ENCODE measurements at places on chromosomes 16 and 17. TPM values are rescaled to one million over a fixed set of nuclear protein-coding genes. Genes with fewer than 3 reads are reported as not detected.
A peak's percentile ranks its signal among the peaks of the same experiment; 100 is the strongest.

Gene PPP1R9B
- 130 TPM for total RNA-seq

Gene ZC3H7A
- 71.1 TPM for total RNA-seq

Gene SLC6A4
- total RNA-seq = 0.02 TPM

Gene TBC1D28
- total RNA-seq = not detected

Gene RSKR
- total RNA-seq = 37.9 TPM

Gene SAP30BP
- 97.6 TPM for total RNA-seq

Gene KCNH6
- total RNA-seq = not detected

Gene DHRS7C
- not detected for total RNA-seq

Gene MYOCD
- total RNA-seq = not detected

Gene PPM1E
- 0.05 TPM for total RNA-seq

Gene CCDC200
- total RNA-seq = not detected

Gene GHDC
- total RNA-seq = 17.6 TPM

Gene ATP2A3
- 147 TPM for total RNA-seq

Gene NTN3
- total RNA-seq = not detected

Gene YPEL2
- 5.3 TPM for total RNA-seq

Gene KRT14
- total RNA-seq = not detected

Gene CNTD1
- not detected for total RNA-seq

Gene HSD17B1
- 0.91 TPM for total RNA-seq

DNA sequence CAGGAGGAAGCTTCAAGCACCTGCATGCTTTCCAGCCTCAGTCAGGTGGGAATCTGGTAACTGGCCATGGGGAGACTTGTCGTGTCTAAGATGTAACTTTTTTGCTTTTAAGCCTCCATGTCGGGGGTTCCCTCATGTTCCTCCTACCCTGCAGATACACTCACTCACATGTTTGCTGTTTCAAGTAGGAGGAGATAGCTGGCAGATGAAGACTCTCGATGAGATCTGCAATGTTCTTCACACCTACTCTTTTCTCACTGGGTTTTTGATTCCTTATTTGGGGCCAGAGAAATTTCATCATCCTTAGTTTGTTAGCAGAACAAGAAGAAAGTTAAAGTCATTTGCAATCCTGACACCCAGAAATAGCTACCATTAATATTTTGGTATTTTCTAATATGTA is 24.7 kb downstream of the UTP4 start:
- DNase-seq = no peak

GRCh38 chr17:17845046-17845775 is 8.4 kb upstream of the SREBF1 start:
- DNase-seq = no peak

- peak; percentile 48 for DNase-seq
Measured at GRCh38 chr17:35373984-35374765, 754 bp upstream of the SLFN11 start.

GRCh38 chr17:79549141-79549915 is 61.5 kb downstream of the RBFOX3 start:
- DNase-seq = no peak

- DNase-seq = no peak
Measured at GRCh38 chr17:77308861-77309726, 168.3 kb downstream of the SEC14L1 start.

DNA sequence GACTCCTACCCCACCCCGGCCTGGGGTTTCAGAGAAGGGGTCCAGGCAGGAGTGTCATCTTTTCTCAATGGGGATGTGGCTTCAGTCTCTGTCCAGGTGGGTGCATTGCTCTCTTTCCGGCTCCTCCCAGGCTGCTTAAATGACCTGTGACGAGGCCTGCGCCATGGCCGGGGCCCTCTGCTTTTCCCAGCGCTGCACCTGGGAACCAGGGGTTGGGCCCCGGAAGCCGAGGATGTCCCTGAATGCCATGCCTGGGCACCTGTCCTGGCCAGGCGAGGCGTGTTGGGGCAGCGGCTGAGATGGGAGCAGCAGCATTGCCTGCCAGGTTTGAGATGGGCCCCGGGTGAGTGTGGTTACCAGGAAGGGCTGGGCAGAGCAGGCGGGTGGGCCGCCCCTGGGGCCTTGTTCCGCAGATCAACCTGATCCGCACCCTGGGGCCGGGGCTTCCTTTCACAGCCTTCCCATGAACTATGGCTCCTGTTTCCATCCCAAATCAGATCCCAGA is 147.4 kb downstream of the SEC14L1 start:
- DNase-seq = no peak

- DNase-seq = no peak
Measured at GRCh38 chr16:89548344-89549006, 12.0 kb upstream of the RPL13 start.

GRCh38 chr17:56130026-56130425 is 23.2 kb upstream of the ANKFN1 start:
- DNase-seq = no peak

- no peak for DNase-seq
Measured at GRCh38 chr17:7019839-7020519, 2.9 kb upstream of the BCL6B start.

DNA sequence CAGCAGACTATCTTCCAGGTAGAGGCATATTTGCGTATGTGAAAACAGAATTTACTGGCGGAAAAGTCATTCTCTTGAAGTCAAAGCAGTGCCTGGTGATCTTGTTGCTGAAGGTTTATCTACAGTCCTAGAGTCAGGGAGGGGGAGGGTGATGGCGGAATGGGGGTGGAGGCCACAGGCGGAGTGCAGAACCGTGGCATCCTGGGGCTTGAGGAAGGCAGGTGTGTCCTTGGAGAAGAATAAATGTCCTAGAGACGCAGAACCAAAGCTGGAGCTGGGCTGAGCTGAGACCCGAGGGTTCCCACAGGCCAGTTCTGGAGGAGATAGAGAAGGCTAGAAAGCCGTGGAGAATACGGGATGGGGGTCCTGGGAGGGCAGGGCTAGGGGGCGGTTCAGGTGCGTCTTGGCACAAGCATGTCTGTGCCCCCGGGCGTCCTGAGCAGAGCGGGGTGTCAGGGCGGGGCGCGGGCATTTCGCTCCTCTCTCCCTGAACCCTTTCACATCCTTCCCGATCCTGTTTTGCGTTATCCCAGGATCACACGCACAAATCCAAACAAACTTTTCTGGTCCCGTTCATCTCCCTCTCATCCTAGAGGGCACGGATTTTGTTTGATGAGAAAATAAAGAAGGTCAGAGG is 76.9 kb upstream of the CREBBP start:
- DNase-seq = no peak

DNA sequence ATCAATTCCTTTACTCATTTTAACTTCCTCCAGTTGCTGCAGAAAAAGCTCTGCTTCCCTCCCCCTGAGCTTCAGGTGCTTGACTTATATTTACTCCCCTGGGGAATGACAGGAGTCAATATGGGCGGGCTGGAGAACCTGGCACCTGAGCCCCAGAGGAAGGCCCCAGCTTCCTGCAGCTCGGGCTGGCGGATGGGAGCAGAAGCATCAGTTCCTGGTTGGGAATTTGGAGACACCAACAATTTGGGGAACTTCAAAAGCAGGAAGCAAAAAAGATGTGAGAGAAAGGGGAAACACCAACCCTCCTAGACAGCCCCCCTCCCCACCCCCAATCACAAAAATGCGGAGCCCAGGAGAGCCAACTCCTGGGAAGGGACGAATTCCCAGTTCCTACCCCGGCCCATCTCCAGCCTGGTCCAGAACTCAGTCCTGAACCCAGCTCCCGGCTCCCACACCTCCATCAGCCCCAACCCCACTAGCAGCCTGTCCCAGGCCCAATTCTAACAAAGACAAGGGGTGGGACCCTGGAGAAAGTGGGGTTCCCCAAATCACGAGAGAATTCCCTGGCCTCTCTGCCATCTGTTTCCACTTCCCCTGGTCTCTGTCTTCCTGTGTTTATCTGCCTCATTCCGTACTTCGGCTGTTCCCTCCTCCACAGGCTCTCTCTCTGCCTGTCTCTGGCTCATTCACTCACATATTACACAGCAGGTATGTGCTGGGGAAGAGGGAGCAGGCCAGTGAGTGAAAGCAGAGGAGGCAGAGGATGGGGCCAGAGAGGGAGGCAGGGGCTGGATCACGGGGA is 16.2 kb upstream of the ASGR2 start:
- DNase-seq = no peak

- DNase-seq = no peak
Measured at GRCh38 chr16:4487955-4488498, 11.8 kb downstream of the HMOX2 start.

DNA sequence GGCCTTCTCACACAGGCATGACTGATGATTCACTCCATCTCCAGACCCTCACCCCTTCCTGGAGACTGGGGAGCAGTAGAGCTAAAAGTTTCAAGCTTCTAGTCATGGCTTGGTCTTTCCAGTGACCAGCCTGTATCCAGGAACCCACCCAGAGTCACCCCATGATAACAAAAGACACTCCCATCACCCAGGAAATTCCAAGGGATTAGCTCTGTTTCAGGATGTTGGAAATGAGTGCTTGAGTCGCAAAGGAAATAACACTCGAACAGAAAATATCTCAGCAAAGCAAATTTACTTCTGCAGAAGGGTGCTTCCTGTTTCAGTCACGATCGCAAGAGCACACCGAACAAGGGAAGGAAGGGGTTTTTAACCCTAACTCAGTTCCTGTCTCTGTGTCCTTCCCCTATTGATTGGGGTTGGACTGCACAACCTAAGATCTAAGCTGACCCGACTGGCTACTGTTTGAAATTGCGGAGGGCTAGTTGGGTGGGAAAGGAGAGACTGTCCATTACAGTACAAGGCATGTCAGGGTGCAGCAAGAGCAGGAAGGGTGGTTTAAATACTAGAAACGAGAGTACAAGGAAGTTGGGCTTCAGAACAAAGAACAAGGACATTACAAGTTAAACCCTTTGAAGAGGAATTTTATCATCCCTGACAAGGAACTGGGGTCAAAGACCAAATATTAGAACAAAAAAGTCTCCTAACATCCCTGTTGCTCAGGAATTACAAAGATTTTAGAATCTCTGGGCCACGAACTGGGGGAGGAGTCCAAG is 224.4 kb upstream of the CACNG5 start:
- DNase-seq = no peak

DNA sequence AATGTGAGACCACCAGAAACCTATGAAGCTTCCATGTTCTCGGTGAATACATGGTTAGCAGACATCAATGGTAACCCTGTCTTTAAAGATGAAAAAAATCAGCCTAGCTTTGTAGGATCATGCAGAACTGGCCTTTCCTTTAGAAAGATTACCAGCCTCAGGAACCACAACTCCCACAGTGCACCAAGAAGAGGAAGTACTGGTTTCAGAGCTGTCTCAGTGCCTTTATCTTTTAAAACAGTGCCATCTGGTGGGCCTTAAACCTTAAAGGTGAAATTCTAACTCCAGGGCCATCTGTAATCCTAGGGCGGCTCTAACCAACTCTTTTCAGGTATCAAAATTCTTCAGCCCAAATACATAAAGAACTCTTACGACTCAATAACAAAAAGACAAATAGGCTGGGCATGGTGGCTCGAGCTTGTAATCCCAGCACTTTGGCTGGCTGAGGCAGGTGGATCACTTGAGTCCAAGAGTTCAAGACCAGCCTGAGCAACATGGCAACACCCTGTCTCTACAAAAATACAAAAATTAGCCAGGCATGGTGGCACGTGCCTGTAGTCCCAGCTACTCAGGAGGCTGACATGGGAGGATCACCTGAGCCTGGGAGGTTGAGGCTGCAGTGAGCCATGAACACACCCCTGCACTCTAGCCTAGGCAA is 5.4 kb downstream of the ATPAF2 start:
- peak; percentile 35 for DNase-seq

- no peak for DNase-seq
Measured at GRCh38 chr16:51143196-51143977, 7.7 kb downstream of the SALL1 start.

DNA sequence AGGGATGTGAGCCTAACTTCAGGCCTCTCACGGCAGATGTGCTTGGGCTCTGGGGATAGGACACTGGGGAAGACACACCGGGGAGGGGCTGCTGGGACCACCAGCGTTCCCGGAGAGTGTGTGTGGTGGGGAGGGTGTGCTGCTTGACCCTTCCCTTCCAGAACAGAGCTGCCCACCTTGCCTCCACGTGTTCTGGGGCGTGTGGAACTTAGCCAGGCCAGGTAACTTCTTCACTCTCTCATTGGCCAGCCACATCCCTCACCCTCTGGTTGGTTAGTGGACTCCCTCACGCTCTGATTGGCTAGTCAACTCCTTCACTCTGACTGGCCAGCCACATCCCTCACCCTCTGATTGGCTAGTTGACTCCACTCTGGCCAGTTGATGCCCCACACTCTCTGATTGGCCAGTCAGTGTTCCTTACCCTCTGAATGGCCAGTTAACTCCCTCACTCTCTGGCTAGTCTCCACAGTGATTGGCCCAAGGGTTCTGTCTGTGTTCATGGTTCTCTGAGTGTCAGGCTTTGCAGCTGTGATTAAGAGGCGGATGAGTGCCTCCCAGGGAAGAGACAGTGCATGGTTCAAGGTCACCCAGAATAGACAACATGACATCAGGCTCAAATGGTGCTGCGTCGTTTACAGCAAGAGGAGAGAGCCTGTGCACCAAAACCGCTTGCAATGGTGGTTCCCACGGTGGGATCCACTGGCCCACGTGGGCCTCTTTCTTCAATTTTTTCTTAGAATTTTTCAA is 10.0 kb downstream of the TMEM235 start:
- no peak for DNase-seq

DNA sequence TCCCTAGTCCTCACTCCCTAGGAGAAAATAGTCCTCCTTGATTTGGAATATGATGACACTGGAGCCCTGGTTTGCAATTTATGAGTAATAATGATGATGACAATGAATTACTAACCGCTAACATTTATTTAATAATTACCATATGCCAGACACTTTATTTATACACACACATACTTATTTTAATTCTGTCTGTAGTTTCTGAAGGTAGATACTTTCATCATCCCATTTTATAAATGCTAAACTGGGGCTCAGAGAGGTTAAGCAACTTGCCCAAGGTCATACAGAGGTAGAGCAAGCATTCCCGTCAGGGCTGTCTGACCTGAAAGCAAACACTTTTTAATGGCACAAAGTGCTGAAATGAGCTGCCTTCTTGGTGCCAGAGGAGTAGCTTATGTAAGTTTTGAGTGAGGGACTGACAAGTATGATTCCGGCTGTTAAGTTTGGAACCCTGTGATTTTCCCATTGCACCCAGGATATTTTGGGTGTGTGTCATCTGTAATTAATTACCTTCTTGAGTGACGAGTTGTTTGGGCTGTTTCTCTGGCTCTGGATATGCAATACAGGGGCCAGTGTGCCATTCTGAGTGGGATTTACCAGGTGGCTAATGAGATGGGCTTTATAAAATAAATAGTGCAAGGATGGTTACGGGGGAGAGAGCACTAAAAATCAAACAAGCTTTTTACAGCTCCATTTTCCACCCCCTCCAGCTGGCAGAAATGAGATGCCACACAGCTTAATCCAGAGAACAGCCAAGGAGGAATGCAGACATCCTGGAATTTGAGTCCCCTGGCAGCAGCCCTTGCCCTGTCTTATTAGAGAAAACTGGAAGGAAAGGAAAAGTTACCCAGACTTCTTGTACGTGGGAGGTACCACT is 211.8 kb downstream of the SNX29 start:
- DNase-seq = no peak

GRCh38 chr17:80604670-80605010 is 60.0 kb downstream of the RPTOR start:
- DNase-seq = no peak
